ENCODE measurements at places on chromosomes 2 and 18.

- DNase-seq, result no peak
These were observed 41.0 kb downstream of the FHOD3 start for GRCh38 chr18:36338403-36338933.

GRCh38 chr2:181152701-181153100, 172.3 kb downstream of the UBE2E3 start:
- no peak for DNase-seq

- DNase-seq, result no peak
These were observed 15.0 kb downstream of the SMAD4 start for GRCh38 chr18:51044928-51045585.

GRCh38 chr2:66569974-66570373, 135.0 kb downstream of the MEIS1 start:
- DNase-seq, result no peak

DNA sequence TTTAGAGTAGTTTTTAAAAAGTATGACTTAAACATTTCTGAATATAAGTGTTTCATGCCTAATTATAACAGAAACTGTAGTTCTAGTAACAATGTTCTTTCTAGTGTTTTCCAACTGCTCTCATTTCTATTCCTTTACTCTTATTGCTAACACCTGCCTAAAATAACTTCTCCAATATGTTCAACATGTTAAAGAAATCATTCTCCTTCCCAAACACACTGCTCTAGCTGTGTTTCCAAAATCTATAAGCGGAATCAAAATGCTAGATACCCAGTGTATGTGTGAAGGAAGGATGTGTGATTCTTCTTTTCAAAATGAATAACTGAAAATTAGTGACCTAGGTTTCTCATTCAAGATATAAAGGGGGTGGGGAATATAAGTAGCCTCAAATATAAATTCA, 89.1 kb downstream of the ATAD2B start:
- DNase-seq, result no peak

DNA sequence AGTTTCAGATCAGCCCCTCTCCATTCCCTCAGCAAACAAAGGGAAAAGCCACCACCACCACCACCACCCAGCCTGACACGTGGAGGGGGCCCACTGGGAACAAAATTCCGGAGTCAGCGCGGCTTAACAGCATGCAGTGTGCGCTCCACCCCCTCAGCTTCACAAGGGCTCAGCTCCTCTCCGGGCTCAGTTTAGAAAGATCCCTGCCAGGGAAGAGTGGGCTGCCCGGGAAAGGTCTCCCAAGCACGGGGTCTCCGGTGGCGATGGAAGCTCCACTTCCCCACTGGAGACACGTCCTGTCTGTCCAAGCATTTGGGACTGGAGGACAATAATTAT, 55.7 kb downstream of the SNORC start:
- DNase-seq, result no peak

DNA sequence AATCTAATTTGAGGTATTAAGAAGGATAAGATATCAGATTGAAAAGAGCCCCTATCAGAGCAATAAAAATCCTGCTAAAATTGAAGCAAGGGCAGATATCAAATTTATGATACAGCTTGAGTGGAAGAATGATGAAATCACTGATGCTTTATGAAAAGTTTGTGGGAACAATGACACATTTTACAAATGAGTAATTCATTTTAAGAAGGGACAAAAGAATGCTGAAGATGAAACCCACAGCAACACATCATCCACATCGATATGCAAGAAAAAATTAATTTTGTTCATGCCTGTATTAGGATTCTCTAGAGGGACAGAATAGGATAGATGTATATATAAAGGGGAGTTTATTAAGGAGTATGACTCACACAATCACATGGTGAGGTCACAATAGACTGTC, 355.6 kb upstream of the GYPC start:
- DNase-seq, result no peak

GRCh38 chr18:31671951-31672350, 12.4 kb downstream of the B4GALT6 start:
- DNase-seq, result no peak

DNA sequence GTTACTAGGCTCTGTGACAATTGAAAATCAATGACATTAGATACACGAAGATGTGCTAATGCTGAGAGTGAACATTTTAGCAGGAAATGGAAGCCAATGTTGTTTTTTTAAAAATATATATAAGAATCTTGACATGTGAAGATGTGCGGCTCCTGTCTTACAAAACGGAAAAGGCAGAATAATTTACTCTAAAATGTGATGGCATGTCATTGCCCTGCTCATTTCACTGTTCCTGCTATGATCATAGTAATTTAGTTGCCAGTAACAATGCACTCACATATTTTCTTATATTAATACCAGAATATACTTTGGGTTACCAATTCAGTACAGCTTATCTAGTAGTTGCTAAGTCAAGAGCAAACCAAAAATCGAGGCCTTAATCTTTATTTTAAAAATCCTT, 10.3 kb downstream of the EPHA4 start:
- DNase-seq, result no peak

GRCh38 chr18:37122877-37123276, 293.9 kb downstream of the KIAA1328 start:
- DNase-seq, result no peak

DNA sequence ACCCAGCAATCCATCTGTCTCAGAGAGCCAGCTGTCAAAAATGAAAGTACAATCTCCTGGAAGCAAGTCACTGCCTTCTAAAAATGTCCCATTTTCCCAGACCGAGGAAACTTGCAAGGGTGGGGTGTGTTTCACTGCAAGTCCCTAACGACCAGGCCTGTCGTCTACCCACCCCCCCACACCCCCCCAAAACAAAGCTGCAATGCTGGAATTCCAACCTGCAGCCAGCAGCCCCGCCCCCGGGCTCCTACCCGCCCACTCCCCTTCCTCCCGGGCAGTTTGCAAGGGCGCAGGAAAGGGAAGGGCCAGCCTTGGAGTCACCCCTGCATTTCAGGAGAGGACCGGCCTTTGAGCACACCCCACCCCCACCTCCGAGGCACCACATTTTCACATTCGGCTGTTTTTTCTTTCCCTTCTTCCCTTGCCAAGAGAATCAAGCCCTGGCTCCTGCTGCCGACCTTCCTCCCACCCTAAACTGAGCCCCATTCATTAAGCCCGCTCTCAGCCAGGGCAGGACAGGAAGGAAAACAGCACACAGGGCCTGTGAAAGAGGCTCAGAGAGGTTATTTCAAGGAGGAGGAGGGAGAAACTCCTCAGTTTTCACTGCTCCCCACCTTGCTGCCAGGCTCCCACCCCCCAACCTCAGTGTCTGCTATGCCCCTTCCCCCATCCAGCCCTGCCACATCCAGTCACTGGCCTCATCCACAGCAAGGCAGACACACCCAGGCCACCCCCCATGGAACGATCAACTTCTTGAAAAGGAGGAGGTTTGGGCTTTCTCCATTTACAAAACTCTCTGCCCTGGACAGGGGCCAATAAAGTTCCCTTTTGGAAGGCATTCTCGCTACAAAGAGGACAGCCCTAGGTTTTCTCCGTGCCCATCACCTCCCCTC, 11.3 kb downstream of the SMAD7 start:
- no peak for DNase-seq

DNA sequence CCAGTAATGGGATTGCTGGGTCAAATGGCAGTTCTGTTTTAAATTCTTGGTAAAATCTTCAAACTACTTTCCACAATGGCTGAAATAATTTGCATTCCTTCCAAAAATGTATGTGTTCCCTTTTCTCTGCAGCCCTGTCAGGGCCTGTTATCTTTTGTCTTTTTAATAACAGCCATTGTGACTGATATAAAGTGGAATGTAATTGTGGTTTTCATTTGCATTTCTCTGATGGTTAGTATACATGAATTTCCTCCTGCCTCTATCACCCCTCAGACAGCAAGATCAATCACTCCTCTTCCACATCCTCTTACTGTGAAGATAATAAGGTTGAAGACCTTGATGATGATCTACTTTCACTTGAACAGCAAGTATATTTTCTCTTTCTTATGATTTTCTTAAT, 304.8 kb upstream of the FSIP2 start:
- no peak for DNase-seq

GRCh38 chr2:46025676-46026075, 271.5 kb upstream of the EPAS1 start:
- DNase-seq, result no peak

DNA sequence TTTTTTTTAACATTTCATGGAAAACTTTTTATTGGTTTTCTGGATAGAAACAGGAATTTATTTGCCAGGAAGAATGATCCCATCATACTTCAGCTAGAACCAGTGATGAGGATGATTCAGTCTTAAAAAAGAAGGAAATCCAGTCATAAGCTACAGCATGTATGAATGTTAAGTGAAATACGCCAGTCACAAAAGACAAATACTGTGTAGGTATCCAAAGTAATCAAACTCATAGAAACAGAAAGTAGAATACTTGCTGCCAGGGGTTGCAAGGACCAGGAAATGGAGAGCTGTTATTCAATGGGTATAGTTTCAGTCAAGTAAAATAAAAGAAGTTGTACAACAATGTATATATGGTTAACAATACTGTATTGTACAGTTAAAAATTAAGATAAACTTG, 21.3 kb downstream of the PSME4 start:
- no peak for DNase-seq

DNA sequence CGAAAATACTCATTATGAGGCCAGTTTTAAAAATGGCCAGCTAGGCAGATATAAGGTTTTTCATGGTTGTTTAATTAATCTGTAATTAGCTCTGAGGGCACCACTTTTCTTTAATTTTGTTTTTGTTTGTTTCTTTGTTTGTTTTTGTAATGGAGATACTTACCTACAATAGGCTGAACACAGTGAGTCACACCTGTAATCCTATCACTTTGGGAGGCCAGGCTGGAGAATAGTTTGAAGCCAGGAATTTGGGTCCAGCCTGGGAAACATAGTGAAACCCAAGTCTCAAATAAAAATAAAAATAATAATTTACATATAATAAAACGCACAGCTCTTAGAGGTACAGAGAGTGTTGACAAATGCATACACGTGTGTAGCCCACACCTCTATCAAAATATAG, 56.8 kb upstream of the MSH2 start:
- DNase-seq, result no peak

GRCh38 chr18:46601141-46601805, 55.7 kb downstream of the LOXHD1 start:
- no peak for DNase-seq

DNA sequence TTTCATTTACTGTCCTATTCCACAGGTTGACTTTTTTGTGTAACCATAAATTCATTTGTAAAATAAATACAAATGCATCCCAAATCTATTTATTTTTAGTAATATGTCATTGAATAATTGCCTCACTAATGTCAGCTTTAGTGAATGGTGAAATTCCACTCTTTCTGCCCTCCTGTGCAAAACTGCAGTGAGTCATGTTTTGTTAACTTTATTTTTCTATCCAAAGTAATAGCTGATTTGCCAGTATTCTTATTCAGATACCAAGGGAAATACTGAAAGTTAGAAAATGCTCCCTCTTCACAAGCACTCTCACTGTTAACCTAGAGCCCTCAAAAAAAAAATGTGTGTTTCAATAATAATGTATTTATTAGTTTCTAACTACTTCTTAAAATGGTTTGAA, 322.8 kb downstream of the RIT2 start:
- DNase-seq, result no peak

GRCh38 chr2:72698300-72698699, 127.5 kb downstream of the EXOC6B start:
- no peak for DNase-seq

- DNase-seq, result no peak
These were observed 16.7 kb downstream of the TSN start for GRCh38 chr2:121771976-121772742.

- no peak for DNase-seq
These were observed 72.5 kb downstream of the KCNH7 start for GRCh38 chr2:162766092-162766491.

- DNase-seq, result no peak
These were observed 137.7 kb downstream of the ALK start for GRCh38 chr2:29783666-29784065.

DNA sequence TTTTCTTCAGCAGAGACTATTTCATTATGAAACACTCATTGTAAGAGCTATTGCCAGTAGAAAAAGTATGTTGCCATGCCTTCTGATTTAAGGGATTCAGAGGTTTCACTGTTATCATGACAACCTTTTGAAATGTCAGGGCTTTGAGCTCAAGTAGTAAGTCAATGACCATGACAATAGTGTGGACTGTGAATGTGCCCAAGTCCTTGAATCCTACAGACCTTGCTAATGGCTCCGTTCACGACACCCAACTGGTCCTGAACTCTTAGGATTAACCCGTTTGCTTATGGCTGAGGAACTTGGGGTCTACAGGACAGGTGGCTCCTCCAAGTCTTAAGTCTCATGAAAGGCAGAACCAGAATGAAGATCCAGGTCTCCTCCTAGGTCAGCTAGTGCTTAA, 17.6 kb upstream of the KIDINS220 start:
- no peak for DNase-seq

DNA sequence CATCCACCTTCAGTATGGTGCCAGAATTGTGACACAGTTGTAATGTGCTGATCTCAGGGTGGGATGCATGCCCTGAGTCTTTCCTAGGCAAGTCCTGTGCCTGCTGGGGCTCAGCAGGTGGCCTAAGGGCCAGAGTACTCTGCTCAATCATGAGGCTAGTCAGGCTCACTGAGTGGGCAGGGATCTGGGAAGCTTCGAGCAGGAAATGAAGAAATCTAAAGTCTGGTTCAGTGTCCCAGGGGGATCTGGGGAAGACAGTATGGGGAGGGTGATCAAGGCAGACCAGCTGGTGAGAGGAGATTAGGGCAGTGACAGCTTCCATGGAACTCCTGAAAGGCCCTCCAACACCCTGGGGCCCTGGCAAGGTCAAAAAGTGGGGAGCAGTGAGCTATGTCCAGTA, 8.9 kb upstream of the ANKRD29 start:
- no peak for DNase-seq
